ENCODE measurements at places on chromosomes 6 and 20. TPM values are rescaled to one million over a fixed set of nuclear protein-coding genes. Genes with fewer than 3 reads are reported as not detected.

Gene RIPOR2
- not detected for total RNA-seq

Gene CNKSR3
- 5.3 TPM for total RNA-seq

Gene GABRR2
- 0.09 TPM for total RNA-seq

Gene CENPW
- total RNA-seq, result 32.5 TPM

Gene COMMD7
- 61.4 TPM for total RNA-seq

Gene OPN5
- total RNA-seq, result not detected

Gene WFDC10B
- not detected for total RNA-seq

Gene SLC44A4
- 0.15 TPM for total RNA-seq

Gene ATP9A
- 16.9 TPM for total RNA-seq

Gene CCDC170
- 0.07 TPM for total RNA-seq

Gene SIRPD
- total RNA-seq, result not detected

Gene CSE1L
- total RNA-seq, result 105 TPM

Gene PXDC1
- 19.4 TPM for total RNA-seq

Gene HCK
- total RNA-seq, result 0.03 TPM

Gene DEF6
- total RNA-seq, result 0.08 TPM

Gene BFSP1
- total RNA-seq, result 4.9 TPM

Gene PLG
- not detected for total RNA-seq

Gene SH3BGRL2
- total RNA-seq, result 0.25 TPM

Gene TMEM217
- 0.83 TPM for total RNA-seq

Gene RFX6
- not detected for total RNA-seq

Gene TRIM27
- 45.8 TPM for total RNA-seq

Gene ALDH5A1
- 8.7 TPM for total RNA-seq

Gene BPIFA1
- not detected for total RNA-seq

Gene SUMO4
- total RNA-seq, result not detected

Gene RBBP8NL
- total RNA-seq, result not detected

Gene CRISP3
- not detected for total RNA-seq

Gene LY6G6C
- not detected for total RNA-seq

Gene PAX1
- total RNA-seq, result not detected

Gene FAM135A
- 12.6 TPM for total RNA-seq

Gene SLC52A3
- total RNA-seq, result 0.67 TPM

Gene OR2H1
- not detected for total RNA-seq
